ENCODE measurements at places on chromosomes 7 and 10.

- DNase-seq, result no peak
These were observed 155.0 kb upstream of the LYZL2 start for GRCh38 chr10:30784524-30784896.

DNA sequence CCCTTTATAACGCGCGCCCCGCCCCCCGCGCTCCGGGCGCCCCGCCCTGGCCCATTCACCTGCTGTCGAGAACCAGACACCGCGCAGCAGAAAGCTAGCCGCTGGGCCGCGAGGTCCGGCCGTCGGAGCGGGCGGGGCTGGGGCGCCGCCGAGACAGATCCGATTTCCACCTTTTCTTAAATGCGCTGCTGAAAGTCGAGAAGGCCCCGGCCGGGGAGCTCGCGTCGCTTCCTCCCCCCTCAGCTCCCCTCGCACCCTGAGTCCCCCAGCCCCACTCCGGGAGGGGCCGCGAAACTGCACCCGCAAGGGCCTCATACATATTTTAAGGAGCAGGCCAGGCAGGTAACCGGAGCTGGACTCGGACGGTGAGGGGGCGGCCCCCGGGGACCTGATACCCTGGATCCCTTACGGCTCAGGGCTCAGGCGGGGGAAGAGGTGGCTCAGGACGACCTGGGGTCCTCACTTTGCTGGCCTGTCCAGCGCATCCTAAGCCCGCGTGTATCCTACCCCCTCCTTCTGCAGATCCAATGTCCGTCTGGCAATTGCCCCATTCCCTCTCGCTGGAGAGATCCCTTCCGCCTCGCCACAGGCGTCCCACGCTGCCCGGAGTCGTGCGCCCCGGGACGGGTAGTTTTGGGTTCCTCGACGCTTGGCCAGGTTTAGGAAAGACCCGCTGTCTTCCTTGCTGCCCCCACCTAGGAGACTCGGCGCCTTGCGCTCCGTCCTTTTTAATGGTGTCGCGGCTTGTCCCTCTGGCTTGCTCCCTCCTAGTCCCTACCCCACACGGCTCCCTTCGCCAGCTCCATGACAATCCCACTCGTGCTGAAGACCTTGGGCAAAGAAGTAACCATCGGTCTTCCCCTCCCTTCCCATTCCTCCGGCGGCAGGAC, 170.6 kb downstream of the UBE2H start:
- DNase-seq, result peak; percentile 55

- DNase-seq, result no peak
These were observed 10.3 kb downstream of the ZMIZ1 start for GRCh38 chr10:79079054-79079397.

DNA sequence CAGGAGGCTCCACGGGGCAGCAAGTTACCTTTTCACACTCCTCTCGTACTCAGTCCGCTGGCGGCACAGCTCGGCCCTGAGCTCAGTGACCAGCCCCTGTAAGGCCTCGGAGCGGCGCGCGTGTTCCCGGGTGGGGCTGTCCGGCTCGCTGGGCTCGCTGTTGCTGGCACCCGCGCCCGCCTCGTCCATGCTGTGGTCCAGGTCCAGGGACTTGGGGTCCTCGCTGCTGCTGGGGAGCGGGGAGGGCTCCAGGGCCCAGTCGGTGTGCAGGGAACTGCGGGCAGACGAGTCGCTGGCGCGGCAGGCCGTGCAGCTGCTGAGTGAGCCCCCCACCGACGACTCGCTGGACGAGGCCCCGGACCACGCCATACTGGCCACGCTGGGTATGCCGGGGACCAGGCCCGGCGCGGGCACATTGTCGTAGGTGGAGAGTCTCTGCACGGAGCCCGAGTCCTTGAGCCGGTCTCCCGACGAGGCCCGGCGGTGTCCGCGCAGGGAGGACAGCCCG, 143.8 kb downstream of the MAPK8 start:
- no peak for DNase-seq

DNA sequence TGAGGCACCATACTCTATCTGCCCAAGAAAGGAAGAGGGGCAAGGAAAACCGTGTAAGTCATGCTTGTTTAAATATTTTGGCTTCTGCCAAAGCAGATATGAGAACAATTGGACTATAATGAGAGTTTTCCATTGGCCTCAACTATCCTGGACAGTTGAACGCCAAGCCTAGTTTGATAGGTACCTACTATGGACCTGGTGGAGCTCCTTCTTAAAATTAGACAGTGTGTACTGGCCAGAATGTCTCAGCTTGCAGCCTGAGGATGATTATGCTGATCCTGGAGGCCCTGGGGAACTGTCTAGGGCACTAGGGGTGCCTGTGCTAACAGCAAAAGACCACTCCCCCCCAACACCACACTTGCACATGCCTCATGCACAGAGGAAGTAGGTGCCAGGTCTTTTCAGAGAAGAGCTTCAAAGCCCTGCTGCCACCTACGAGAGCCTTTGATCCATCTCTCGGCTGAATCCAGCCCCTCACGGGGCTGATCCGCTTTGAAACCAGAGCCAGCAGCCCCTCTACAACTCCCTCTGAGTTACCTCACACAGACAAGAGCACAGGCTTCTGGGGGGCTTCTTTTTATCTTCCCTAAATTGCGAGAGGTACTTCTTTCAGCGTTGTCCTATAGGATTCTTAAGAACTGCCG, 473.8 kb upstream of the GALNT17 start:
- no peak for DNase-seq

DNA sequence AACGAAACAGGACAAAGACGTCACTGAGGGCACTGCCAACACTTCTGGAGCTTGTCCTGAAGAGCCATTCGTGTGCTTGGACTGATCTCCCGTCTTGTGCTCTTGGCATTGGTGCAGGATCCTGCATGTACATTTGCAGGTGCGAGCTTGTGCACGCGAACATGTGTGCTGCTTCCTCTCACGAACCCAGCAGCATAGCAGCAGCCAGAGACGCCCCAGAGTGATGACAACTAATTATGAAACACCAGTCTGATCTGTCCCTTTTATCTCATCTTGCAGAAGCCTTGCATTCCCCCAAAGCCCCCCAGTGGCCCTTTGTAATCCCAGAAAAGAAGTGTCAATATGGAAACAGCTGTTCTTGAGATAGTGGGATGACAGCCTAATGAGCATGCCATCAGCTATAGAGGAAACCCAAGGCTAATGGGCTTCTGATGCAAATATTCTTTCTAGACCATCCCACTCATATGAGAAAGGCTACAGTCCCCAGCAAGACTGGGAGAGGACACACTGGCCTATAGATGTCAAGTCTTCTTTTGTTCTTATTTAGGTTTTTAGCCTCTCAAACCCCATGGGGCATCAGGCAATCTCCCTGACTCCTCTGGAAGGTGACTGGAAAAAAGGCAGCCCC, 310.6 kb downstream of the FRMD4A start:
- DNase-seq, result no peak

GRCh38 chr7:2164646-2165045, 68.1 kb downstream of the MAD1L1 start:
- no peak for DNase-seq

DNA sequence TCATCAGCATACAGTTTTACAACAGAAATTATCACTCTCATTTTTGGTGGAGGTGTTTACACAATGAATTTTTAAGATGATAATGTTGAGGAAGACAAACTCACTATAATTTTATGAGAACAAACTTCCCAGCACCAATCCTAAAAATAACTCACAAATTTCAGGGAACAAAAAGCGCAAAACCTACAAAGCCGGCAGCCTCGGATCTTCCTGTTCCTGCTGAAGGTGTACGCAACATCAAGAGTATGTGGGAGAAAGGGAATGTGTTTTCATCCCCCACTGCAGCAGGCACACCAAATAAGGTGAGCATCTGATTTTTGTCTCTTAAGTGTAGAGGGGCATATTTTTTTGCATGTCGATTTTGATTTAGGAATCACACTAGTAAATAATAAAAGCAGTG, 26.5 kb upstream of the AGBL3 start:
- no peak for DNase-seq

GRCh38 chr10:1347962-1348772, 292.0 kb downstream of the WDR37 start:
- no peak for DNase-seq

- peak; percentile 65 for DNase-seq
These were observed 18.7 kb upstream of the ARHGAP12 start for GRCh38 chr10:31947144-31947926.

- DNase-seq, result no peak
These were observed 219.0 kb downstream of the CRPPA start for GRCh38 chr7:16202303-16202702.

- DNase-seq, result no peak
These were observed 65.0 kb downstream of the STK17A start for GRCh38 chr7:43647673-43648472.

- no peak for DNase-seq
These were observed 308.2 kb downstream of the IPMK start for GRCh38 chr10:57959318-57960006.

GRCh38 chr7:37683246-37684120, at the start of gene GPR141:
GPR141 (plus strand) TSS chr7:37683766; CDS start chr7:37740394, 56,628 bp downstream.
- DNase-seq, result no peak

DNA sequence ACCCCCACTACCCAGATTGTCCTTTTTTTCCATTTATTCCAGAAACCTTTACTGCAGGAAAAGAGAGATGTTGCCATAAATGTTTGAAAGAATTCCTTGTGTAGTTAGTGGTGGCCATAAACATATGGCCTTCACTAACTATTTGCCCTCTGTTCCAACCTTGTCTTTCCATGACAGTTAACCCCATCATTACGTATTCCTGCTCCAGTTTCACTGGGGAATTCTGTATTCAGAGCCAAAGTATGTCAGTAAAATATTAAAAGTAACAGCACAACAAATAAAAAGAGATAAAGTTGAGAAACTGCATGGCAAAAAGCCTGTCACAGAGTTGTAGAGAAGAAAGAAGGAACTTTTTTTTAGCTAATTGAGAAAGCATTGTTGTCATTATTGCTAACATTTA, 261.3 kb downstream of the BICC1 start:
- DNase-seq, result no peak

DNA sequence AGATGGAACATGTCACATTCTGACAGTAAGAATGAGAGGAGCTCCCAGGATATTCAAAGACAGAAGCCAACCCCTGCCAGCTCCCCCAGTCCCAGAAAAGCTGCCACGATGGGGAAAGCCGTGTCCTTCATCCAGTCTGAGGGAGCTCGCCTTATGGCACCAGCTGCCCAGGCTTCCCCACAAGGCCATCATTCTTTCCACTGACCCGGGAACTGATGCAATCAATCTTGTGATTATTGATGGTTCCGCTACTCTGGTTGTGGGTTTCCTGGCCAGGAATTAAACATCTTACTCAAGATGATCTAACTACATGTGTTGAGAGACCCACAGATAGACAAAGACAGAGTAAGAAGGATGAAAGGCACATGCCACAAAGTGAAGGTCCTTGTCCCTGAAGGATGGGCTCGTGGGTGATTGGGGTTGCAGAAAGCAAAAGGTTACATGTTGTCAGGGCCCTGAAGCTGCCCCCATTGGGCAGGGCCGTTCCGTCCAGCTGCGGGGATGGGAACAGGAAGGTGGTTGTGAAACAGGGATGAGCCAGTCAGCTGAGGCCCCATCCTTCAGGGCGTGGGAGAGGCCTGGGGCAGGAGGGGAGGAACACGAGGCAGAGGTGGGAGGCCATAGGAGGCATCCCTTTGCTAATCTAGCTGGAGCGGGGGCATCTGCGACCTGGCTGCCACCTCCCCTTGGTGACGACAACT, 127.6 kb downstream of the OAT start:
- no peak for DNase-seq

GRCh38 chr10:35716776-35717175, 74.7 kb upstream of the FZD8 start:
- DNase-seq, result no peak

DNA sequence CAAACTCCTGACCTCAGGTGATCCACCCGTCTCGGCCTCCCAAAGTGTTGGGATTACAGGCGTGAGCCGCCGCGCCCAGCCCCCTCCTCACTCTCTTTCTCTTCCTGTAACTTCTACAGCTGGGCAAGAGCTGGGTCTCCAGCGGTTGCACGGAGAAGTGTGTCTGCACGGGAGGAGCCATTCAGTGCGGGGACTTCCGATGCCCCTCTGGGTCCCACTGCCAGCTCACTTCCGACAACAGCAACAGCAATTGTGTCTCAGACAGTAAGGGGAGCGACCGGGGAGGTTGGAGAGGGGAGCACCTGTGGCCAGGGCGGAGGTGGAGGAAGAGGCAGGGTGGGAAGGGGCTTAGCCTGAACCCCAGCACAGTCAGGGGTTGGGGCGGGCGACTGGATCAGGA, 41.4 kb downstream of the EPHB4 start:
- DNase-seq, result no peak

- no peak for DNase-seq
These were observed 184.9 kb upstream of the MKI67 start for GRCh38 chr10:128310971-128311658.

DNA sequence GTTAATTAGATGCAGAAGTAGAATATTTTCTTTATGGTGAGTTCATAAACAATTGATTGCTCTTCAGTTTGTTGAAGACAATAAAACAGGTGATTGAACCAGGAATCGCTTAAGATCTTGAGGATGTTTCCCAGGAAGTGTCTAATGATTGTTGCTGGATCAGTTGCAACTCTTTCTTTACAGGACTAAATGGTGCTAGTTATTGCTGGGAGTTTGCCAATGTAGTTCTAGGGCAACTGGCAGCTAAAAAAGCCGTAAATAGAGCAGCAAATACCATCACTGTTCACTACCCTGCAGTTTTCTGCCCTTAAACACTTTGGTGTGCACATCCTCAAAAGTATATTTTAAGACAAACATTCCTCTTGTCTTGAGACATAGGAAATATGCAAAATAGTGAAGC, 119.2 kb upstream of the ANK3 start:
- no peak for DNase-seq

GRCh38 chr7:36570528-36571189, 153.6 kb downstream of the AOAH start:
- no peak for DNase-seq

DNA sequence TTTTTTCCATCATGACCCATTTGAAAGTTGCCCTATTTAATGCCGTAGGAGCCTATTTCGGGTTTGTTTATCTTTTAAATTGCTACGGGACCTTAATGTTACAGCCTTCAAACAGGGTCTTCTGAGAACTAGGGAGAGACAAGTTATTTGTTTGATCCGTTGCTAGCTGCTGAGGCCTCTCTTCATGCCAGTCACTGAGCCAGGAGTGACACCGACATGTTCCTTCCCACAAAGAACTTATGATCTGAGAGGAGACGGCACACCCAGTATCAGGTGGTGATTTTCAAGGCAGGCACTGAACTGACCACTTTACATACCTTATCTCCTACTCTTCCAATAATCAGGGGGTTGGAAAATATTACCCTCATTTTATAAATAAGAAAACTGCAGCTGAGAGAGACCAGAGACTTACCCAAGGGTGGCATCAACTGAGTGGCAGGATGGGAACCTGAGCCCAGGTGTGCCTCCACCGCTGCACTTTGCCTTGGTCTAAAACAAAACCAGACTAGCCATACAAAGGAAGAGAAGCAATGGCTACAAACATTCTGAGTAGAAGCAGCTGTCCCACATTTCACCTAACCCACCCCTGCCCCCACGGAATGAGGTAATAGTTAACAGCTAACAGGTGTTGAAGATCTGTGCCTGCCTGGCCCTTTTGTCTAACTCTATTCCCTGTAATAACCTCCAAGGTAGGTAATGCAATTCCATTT, 40.5 kb downstream of the PPP1R3C start:
- DNase-seq, result peak; percentile 11

- DNase-seq, result no peak
These were observed 28.4 kb downstream of the DNAJC9 start for GRCh38 chr10:73218431-73219191.
